ENCODE measurements at places on chromosomes 13 and 19. TPM values are rescaled to one million over a fixed set of nuclear protein-coding genes. Genes with fewer than 3 reads are reported as not detected.

DNA sequence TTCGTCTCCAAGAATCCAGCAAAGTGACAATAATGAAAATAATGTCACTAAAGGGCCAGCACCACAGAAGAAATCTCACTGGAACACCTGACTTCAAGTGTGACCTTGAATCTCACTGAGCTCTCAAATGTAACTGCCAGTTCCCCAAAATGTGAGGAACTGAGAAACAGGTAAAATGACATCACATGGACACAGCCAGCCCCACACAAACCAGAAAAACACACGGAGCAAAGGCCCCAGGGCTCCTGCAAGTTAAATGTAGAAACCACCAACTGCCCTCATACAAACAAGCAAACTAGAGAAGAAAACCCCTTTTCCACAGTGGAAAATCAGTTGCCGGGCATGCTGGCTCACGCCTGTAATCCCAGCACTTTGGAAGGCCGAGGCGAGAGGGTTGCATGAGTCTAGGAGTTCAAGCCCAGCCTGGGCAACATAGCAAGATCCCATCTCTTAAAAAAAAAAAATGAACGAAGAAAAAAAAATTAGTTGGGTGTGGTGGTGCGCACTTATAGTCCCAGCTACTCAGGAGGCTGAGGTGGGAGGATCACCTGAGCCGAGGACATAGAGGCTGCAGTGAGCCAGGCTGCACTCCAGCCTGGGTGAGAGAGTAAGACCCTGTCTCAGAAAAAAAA lies 8.7 kb upstream of the KANK2 start:
- DNase-seq, result no peak

DNA sequence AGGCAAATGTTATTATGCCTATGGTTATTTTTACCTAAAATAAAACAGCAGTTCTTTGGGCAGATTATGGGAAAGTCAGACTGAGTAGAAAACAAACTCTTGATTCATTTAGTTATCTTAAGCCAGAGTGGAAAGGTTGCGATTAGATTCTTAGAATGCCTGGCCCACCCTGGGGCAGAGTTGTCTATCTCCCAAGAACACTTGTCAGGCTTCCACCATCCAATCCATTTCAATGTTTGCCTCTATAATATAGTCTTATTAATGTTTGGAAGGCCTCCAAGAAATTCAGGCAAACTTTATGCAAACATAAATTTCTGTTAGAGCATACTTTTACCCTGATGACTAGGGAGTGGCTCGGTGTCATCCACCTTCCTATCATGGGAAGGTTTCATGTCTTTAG lies 207.0 kb downstream of the SLITRK6 start:
- DNase-seq, result no peak

DNA sequence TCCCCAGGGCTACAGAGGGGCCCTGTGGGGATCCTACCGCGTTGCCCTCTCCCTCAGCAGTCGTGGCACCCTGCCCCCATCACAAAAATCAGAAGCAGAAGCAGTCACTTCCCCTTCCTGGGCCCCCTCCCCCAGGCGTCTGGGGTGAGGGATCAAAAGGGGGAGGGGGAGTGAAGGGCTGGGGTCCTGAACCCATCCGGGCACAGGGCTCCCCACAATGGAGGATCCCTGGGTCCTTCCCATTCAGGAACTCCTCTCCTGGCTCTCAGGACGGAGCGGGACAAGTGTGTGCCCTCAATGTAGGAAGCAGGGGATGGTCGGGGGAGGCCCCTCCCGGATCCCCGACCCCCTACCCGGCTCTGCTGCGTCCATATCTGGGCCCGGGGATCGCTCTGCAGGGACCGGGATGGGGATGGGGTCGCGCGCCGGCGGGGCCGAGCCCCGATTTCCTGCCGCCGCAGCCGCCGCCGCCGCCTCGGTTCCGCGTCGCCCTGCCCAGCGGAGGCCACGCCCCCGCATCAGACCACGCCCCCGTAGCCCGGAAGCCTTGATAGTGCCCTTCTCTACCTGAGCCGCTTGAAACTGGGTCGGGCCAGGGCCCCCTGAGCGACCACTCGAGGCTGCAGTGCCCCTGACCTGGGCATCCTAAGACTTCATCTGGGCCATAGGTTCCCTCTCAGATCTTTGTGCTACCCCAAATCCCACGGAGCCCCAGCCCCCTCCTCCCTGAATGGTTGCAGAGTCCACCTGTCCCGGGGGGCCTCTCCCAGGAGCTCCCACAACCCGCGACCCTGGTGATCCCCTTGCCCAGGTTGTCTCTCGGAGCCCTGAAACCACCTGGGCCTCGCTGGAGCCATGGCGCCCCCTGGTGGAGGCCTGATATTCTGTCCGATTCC lies at the start of gene GMIP:
Gene GMIP (minus strand): TSS at position 500 of the 896 bp plus-strand sequence. CDS start 128 bp downstream, at position 372.
- peak; percentile 93 for DNase-seq

DNA sequence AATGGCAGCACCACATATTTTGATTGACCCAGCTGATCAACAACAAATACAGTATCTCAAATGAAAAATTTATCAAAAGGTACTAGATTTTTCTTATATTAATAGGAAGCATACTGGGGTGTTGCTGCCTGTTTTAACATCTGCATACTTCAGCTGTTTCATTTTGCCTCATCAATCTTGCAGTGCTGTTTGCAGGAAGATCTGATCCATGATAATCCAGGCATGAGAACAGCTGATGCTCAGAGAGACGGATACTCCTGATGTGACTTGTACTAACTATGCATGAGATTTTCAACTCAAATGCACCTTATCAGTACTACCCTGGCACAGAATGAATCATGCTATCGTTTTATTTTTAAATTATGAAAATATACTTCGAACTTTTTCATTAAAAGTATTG lies 2136.8 kb downstream of the PCDH9 start:
- no peak for DNase-seq

DNA sequence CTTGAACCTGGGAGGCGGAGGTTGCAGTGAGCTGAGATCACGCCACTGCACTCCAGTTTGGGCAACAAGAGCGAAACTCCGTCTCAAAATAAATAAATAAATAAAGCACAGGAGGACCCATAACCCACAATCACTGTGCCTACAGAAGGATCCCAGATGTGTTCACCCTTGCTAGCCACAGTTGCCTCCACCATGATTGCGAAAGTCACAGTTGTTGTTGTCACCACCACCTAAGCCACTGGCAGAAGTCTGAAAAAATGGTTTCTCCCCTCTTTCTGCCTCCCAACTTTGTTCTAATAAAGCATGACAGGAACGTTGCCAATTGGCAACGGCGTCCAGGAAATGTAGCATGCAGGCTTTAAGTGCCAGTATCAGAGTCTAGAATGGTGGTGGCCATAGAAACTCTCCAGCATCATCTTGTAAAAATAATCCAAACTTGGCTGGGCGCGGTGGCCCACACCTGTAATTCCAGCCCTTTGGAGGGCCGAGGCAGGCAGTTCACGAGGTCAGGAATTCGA lies 2.2 kb upstream of the EPS15L1 start:
- DNase-seq, result no peak

DNA sequence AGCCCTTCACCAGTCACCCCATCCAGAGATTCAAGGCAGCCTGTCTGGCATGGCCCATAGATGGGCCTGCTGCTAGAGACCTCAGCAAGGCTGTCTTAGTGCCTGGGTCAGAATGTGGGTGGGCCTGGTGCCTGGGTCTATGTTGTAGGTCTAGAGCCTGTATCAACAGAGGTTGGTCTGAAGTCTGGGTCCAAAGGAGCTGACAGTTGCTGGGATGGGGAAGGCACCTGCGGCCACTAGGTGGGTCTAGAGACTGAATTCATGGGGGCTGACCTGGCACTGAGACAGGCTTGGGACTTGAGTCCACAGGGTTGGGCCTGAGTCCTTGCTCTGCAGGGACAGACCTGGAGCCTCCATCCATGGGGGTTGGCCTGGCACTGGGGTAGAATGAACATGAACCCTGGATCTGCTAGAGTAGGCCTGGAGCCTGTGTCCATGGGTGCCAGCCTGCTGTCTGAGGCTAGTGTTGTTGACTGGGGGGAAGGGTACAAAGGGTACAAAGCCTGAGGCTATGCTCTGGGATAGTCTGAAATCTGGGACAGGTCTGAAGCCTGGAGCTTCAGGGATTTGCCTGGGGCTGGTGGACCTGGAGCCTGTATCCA lies 516.8 kb downstream of the OLFM4 start:
- DNase-seq, result no peak

DNA sequence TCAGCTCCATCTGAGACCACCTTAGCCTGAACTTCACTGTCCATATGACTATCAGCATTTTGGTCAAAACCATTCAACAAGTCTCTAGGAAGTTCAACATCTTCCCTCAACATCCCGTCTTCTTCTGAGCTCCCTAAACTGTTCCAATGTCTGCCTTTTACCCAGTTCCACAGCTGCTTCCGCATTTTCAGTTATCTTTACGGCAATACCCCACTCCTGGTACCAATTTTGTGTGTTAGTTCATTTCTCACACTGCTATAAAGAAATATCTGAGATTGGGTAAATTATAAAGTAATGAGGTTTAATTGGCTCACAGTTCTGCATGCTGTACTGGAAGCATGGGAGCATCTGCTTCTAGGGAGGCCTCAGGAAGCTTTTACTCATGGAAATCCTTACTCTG lies 771.2 kb downstream of the SLITRK6 start:
- DNase-seq, result no peak

DNA sequence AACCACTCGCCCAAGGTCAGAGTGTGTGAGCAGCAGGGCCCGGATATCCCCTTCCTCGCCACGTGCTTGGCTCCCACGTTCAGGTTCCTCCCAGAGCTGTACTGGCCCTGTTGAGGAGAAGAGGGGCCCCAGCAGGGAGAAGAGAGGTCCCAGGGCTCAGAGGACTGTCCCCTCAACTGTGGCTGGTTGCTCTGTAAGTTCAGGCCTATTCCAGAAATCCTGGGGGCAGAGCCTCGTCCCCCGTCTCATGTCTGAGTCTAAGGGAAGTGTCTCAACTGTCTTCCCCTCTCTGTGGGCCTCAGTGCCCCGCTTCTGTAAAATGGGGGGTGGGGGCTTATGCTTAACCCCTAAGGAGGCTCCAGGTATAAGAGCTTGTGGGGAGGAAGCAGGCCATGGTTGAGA lies 3.9 kb downstream of the PPP5C start:
- DNase-seq, result no peak

- DNase-seq, result no peak
Observed at GRCh38 chr13:31846961-31847752, 107.8 kb downstream of the RXFP2 start.

GRCh38 chr19:17302391-17303166 lies 646 bp downstream of the ABHD8 start:
- no peak for DNase-seq

DNA sequence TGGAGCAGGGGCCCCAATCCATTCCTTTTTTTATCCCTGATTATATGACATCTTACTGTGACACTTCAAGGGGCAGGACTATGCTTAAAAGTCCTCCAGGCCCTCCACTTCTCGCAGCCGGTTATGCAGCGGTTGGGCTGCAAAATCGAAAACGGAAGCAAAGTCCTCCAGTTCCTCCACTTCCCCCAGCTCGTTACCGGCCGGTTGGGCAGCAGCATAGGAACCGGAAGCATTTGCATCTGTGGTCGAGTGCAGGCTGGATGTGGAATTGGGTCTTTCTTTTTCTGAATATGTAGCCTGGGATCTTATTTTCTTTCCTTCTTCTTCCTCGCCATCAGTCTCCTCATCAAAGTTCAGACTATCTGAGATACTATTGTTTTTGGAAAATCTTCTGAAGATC lies 46.1 kb downstream of the OXGR1 start:
- DNase-seq, result peak; percentile 19

- DNase-seq, result peak; percentile 96
Observed at GRCh38 chr19:58182577-58182988, 278 bp upstream of the ZNF274 start.

DNA sequence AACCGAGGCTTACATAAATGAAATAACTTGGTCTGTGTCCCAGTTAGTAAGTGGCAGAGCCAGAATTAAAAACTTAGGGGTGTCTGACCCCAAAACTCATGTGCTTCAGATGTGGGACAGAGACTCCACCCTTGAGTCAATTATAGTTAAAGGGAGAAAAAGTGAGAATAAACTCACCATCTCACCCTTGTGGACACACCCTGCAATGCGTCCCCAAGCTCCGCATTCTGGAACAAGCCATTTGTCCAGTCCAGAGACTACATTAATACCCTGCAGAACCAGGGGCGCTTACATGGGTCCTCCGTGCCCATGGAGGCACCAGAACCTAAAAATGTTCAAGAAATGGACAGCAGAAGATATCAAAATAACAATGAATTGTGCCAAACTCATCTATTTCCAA lies 207.0 kb upstream of the ZNF507 start:
- DNase-seq, result no peak

DNA sequence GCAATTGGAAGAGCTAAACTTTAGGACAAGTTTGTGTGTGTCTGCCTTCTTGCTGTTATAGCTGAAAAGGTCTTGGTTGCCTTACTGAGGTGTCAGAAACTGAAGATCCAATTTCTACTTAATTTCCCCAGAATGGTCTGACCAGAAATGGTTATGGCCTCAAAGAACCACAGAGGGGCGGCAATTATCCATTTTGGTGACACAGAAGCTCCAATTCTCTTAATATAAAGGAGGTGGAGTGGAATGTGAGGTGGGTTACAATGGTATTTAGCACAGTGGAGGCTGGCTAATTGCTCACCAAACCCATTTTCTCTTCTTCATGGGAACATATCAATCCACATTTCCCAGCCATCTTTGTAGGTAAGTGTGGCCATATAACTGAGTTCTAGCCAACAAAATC lies 1157.2 kb downstream of the OLFM4 start:
- DNase-seq, result no peak

- DNase-seq, result no peak
Observed at GRCh38 chr13:25722893-25723292, 328.9 kb downstream of the SHISA2 start.

DNA sequence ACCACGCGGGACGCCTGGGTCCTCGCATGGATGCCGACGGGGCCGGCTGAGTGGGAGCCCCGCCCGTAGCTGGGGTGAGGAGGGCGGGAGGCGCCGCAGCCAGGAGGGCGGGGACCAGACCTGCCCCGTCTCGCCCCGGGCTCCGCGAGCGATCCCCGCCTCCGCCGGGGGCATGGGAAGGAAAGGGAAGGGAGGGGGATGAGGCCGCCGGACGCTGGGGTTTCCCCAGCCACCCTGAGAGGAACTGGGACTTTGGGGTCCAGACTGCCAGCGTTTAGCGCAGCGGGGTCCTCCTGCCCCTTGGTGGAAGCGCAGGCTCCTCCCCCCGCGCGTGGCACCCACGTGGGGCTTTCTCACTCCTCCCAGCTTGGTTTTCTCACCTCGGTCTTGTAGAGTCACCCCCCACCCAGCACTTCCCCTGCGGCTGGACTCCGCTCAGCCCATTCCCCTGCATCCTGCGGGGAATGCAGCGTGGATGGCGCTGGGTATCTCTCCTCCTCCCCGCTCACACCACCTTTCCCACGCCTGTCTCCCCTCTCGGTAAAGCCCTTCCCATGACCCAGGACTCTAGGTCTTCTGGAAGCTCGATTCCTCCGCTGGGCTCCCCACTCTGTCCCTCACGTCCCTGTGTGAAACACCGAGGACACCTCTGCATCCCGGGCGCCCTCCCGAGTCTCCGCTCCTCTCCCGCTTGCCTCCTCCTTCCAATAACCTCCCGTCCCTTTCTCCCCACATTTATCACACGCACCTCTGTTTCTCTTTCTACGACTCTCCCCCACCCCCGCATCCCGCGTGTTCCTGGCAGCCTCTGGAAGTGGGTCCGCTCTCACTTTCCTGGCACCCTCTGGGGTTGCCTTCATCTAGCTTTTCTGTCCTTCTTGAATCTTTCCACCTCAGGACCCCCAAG lies 2.1 kb downstream of the TGFB1 start:
- no peak for DNase-seq

Gene SPACA6
- total RNA-seq, result 15.9 TPM

Gene ZNF587B
- total RNA-seq, result 8.4 TPM

Gene PSG3
- not detected for total RNA-seq

Gene CACTIN
- total RNA-seq, result 36.5 TPM

Gene CFD
- 669 TPM for total RNA-seq

Gene BICRA
- total RNA-seq, result 15.0 TPM

Gene AMER2
- total RNA-seq, result not detected

Gene CSNK1G2
- 47.5 TPM for total RNA-seq

Gene SBSN
- total RNA-seq, result not detected
